ENCODE measurements at places on chromosomes 6 and 20.

- DNase-seq, result no peak
Observed at GRCh38 chr6:135182071-135183001, 1.2 kb downstream of the MYB start.

DNA sequence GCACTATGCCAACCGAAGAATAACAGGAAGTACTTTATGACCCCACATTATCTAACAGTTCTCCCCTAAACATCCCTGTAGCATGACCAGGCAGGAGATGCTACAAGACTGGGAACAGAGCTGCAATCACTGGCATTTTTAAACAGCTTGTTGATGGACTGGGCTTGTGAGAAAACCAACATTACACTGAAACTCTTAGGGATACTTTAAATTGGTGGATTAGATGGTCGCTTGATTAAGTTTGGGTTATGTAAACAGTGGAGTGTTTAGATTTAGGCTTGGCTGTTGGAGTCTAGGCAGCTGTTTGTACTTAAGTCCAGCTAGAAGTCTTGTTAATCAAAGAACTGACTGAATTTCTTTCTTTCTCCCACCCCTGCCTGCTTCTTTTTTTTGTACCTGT, 234.1 kb upstream of the BMP2 start:
- DNase-seq, result no peak

GRCh38 chr6:136249336-136249735, 775 bp downstream of the MTFR2 start:
- DNase-seq, result no peak

DNA sequence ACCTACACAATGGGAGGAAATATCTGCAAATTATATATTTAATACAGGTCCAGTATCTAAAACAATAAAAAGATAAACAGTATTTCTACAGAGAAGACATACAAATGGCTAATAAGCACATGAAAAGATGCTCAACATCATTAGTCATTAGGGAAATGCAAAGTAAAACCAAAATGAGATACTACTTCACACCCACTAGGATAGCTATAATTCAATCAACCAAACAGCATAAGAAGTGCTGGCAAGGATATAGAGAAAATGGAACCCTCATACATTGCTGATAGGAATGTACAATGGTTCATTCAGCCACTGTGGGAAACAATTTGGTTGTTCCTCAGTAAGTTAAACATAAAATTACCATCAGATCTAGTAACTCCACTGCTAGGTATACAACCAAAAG, 48.7 kb downstream of the NUDT3 start:
- no peak for DNase-seq

- no peak for DNase-seq
Observed at GRCh38 chr20:57409672-57410397, 18.6 kb downstream of the RBM38 start.

- DNase-seq, result no peak
Observed at GRCh38 chr6:127972815-127973214, 72.0 kb upstream of the THEMIS start.
